Urinary bladder (tissue), 4 donors: ENCODE measurements at places on chromosomes 2 and 18. TPM values are rescaled to one million over a fixed set of nuclear protein-coding genes. Genes with fewer than 3 reads are reported as not detected.

SCYGR4 gene
- total RNA-seq = not detected

- no peak for DNase-seq
Measured at GRCh38 chr2:10457846-10458598, 9.9 kb upstream of the ODC1 start.

DNA sequence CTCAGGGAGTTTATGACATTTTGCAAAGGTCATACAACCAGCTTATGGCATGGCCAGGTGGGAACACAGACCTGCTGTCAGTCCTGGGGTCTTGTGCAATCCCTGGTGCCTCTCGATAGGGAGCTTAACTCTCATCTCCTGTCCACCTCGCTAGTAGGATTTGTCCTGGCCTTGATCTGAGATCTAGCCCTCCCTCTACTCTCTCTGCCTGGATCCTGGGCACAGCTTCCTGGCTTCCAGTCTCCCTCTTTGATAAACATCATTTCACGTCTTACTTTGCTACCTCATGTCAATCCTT, 13.8 kb downstream of the GALR1 start:
- no peak for DNase-seq

CCDC74A gene
- 6.2 TPM for total RNA-seq

DNA sequence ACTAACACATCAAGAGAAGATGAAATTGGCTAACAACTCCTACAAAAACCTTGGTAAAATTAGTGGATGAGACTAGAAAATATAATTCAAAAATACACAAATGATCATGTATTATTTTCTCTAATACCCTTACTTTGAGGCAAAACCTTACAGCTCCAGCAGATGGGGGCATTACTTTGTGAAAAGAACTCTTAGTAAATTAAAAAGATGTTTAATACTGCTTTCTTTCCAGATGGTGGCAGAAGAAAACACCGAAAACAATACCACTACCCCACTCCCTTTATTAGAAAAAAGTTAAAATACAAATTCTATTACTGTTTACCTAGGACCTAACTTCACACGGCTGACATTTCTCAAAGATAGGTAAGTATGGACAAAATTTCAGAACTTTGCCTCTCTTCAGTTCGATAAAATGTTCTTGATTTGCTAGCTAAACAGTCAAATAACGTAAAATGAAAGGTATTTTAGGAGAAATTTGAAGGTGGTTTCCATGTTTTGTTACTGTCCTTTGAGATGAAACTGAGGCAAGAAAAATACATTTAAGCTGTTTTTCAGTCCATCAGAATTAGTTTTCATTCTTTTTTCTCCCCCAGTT, 30.6 kb downstream of the ORC4 start:
- DNase-seq = peak; percentile 23

- DNase-seq = no peak
Measured at GRCh38 chr18:78625847-78626246, 353.8 kb upstream of the SALL3 start.

GRCh38 chr18:25167612-25168410, 184.2 kb downstream of the ZNF521 start:
- no peak for DNase-seq

DNA sequence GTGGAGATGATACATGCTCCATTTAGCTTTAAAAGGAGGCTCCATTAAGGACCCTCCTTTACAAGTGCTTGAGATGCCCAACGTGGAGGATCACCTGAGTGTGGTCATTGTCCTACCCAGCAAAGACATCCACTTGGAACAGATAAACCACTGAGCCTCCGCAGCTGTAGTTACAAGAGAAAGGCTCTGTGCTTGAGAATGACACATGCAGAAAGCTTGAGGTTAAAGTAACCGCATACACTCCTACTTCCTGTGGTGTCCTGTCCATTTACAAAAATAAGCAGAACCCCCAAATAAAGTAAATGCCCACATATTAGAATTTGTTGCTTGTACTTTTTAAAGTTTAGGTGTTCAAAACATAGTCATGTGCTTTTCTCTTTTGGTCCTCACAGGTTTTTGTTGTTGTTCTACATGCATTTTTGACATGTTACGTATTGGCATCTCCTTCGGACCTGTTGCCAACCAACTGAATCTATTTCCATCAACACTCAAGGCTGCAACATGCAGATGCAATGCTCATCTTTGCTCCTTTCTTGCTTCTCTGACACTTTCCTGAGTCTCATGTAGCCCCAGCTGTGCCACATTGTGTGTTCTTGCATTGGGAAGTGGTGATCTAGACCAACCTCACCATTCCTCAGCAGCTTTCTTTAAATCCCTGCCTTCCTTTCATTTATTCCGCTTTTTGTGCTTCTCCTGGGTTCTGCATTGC, 56.0 kb downstream of the SERPINB7 start:
- no peak for DNase-seq

MOGAT1 gene
- total RNA-seq = not detected

SCN7A gene
- total RNA-seq = 133 TPM

ZBTB7C gene
- total RNA-seq = 8.6 TPM

RAB17 gene
- 1.7 TPM for total RNA-seq

IL1F10 gene
- not detected for total RNA-seq

DNA sequence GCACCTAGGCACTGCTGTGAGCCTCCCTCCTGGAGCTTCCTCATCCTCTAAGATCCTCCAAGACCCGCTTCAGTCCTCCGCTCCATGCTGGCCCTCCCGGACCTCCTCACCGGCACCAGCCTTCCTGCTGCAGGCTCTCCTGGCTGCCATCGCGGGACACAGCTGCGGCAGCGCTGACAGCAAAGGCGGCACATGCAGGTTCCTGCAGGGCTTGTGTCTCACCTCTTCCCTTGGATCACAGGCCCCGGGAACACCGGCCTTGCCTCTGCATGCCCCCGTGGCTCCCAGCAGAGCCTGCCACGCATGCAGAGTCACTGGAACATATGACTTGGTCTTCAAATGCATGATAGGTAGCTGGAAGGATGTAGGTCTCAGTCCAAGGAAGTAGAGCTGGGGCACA, 67.2 kb downstream of the PTGR3 start:
- DNase-seq = no peak

- DNase-seq = no peak
Measured at GRCh38 chr2:175525975-175526374, 344.5 kb upstream of the ATP5MC3 start.

MAB21L4 gene
- total RNA-seq = 0.42 TPM

GAREM2 gene
- total RNA-seq = 2.0 TPM

- DNase-seq = no peak
Measured at GRCh38 chr18:73656691-73657090, 490.9 kb downstream of the FBXO15 start.

PIEZO2 gene
- total RNA-seq = 78.1 TPM

STON1 gene
- total RNA-seq = 68.0 TPM

DNA sequence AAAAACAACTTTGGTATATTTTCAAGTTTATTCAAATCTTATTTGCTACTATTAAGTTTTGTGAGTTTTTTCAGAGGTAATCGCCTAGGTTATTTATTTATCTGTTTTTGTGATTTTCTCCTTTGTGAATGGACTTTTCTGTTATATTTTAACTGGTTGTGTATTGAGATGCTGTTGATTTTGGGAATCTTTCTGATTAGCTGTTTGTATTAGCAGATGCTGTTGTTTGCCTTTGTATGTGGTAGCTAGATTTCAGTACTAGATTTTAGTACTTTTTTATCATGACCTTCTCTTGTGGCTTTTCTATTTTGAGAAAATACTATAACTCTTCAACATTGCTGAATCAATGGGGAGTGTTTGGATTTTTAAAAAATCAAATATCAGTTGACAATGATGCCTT, 42.4 kb downstream of the TSHZ1 start:
- DNase-seq = no peak
